Islet precursor cell (in vitro differentiated cells): ENCODE measurements at places on chromosomes 1 and 21.

GRCh38 chr21:34909492-34910292 lies 139.4 kb downstream of the RUNX1 start:
- no peak for DNase-seq

DNA sequence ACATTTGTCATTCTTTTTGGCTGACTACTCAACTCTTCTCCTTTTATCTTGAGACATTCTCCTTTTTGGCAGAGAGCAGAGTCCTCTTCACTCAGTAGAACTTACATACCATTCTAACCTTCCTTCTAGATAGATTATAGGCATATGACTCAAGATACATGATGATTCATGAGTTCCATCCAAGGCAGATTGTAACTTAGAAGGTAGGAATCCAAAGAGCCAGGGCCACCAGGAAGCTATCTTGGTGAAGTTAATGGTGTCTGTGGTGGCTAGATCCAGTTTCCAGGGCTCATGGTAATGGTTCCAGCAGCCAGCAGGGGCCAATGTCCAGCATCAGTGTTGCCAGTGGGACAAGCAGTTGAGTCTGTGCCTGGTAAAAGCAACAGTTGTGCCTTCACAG lies 76.1 kb upstream of the KIAA0040 start:
- peak; percentile 87 for DNase-seq

DNA sequence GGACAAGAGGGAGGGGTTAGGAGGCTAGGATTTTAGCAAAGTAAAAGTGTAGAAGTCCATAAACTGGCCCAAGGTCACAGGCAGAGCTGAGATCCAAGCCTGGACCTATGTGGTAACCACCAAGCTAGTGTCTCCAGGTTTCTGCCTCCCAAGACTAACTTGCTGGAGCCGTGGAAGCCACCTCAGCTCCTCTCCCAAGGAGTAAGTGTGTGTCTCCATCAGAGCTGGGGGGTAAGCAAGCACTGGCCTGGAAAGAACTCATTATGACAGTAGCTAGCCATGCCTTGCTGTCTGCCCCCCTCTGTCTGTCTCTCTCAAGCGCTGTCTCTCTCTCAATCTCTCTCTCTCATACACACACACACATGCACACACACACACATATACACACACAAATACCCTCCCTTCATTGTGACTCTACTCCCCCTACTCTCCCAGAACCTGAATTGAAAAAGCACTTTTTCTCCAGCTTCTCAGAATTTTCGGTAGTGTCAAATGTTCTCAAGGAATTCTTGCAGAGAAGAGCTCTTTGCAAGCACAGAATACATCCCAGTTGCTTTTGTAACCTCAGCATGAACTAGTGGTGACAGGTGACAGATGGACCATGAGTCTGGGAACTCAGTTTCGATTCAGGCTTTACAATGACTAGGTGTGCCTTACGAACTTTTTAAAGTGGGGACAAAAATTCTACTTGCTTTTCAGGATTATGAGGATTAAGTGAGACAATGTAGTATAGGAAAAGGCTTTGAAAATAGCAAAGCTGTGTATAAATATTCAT lies 238.0 kb upstream of the FGGY start:
- no peak for DNase-seq

DNA sequence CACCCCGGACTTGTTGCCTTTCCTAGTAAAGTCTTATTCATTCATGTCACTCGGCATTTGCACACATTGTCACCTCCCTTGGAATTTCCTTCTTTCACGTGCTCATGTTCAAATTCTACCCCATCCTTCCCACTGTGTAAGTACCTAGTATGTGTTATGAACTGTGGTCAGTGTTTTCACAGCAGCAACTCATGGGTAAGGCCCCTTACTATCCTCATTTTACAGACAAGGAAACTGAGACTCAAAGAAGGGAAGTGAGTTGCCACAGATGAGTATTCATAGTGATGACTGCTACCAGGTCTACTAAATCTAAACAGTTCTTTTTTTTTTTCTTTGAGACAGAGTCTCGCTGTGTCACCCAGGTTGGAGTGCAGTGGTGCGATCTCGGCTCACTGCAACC lies 10.5 kb downstream of the CITED4 start:
- DNase-seq, result no peak

DNA sequence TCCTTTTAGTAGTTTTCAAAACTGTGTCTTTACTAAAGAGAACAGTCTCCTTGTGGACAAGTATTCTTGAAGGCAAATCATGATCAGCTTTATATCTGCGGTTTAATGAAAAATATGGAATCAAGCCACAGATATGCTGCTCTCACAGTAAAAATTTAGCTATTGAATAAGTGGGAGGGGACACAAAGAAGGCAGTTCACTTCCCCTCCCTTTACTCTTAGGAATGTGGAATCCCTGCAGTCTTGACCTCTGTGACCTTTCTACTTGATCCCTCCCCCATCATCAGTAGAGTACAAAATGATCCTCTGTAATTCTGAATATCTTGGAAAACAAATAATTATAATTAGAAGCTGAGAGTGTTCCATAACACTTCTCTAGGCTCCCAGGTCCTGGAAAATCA lies 136.7 kb upstream of the HOOK1 start:
- no peak for DNase-seq

DNA sequence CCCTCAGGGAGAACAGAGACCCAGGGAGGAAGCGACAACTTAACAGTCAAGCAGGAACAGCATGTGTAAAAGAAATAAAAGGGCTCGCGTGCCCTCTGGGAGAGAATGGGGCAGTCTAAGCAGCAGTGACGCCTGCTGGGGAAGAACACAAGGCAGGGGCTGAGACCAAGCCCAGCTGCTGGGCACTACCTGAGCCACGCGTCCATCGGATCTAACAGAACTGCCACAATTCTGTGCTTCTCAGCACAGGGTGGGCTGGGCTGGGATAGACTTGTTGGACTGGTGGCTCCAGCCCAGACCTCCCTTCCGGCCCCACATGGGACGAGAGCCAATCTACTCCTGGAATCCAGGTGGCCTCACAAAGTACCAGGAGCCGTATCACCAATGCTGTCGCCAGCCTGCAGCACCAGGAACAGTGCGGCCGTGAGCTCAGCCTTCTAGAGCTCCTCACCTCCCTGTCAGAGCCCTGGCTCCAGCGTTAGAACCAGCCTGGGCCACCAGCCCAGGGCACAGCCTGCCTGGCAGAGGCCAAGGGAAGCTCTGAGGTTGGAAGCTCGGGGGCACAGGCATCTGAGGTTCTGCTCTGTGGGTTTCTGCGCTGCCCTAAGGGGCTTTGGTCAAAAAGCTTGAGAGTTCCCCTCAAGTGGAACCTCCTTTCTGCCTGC lies 7.4 kb downstream of the LRRC47 start:
- DNase-seq, result no peak

DNA sequence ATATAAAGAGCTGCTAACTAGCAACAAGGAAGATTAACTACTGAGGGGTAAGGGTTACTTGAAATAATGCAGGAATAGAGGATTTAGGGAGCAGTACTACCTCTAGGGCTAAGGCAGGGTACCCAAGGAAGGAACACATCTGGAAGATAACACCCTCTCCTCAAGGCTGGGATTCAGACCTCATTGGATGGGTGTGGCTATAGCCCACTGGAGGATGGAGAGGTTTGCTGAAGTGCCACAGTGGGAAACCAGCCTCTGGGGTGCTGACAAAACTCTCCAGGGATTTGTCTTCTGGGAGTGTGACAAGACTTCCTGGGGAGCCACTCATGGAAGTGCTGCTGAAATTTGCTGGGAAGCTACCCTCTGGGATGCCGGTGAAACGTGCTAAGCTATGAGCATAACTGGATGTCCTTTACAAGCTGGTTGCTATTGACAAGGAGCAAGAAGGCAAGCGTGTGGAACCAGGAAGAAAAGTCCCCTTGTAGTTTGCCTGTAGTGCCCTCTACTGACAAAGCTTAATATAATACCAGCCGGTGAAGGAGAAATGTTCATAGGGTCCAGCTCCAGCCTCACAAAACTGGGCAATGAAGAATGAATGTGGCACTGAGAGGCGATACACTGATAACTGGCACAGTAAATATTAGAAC lies 122.8 kb upstream of the USP24 start:
- peak; percentile 66 for DNase-seq

DNA sequence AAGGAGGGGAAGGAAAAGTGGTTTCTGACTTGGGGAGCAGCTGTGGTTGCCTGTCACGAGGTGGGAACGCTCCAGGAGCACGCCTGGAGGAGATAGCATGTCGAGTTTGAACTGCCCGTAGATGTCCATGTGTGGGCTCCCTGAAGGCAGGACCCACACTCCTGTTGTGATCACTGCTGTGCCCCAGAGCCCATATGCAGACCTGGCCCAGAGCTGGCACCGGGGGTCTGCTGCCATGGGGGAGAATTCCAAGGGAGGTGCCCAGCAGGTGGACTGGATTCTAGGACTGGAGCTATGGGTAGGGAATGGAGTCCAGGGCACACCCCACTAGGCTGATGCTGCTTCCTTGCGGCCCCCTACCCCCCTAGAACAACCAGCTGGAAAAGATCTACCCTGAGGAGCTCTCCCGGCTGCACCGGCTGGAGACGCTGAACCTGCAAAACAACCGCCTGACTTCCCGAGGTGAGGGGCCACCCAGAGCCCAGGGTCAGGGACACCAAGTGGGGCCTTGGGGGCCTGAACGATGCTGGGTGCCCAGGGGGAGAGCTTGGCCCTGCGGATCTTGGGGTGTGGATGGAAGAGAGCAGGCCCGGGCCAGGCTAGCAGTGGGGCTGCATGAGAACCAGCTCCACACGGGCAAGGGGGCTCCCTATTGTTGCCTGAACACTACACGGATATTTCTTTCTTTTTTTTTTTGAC lies 9.3 kb downstream of the PODN start:
- no peak for DNase-seq

DNA sequence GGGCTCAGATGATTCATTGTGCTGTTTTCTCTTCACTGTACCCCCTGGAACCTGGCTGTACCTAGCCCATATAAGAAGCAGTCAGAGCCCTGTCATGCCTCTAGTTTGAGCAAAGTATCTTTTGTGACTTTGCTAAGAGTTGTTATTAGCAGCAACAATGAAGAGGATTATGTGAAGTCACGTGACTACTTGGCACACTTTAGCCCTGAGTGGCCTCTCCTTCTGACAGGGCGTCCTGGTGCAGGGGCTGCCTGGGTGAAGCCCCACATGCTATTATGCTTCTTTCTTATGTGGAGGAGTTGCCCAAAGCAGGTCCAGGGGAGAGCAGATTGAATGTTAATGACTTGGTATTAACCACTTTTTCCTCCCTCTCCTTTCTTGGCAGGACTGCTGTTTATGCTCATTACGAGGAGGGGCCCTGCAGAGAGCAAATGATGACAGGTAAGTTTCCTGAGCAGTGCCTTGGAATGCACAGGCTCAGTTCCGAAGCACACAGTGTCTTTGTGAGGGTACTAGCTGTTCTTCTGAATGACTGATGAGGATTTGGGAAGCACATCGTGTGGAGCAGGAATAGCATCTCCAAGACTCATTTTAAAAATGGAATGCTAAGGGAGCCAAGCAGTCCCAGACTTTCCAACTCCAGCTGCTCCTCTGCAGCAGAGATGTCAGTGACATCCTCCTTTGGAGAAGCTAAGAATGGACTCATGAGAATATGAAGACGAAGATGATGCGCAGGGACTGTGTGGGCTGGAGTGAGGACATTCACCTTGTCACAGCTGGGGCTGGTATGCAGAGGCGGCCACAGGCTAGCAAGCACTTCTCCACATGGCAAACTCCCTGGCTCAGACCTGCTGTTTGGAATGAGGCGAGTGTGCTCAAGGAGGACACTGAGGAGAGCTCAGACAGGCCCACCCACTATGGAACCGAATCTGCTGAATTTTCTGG lies 15.2 kb upstream of the ST3GAL3 start:
- DNase-seq, result no peak

GRCh38 chr1:100423832-100424337 lies 71.6 kb downstream of the CDC14A start:
- no peak for DNase-seq

DNA sequence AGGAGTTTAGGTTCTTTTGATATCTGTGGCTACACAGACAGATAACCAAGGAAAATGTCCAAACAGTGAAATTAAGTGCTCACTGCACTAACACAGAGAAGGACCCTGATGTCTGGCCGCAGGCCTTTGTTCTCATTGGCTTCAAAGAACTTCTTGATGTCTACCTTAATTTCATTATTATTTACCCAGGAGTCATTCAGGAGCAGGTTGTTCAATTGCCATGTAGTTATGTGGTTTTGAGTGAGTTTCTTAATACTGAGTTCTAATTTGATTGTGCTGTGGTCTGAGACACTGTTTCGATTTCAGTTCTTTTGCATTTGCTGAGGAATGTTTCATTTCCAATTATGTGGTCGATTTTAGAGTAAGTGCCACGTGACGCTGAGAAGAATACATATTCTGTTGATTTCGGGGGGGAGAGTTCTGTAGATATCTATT lies 15.2 kb upstream of the LGALS8 start:
- DNase-seq, result no peak

DNA sequence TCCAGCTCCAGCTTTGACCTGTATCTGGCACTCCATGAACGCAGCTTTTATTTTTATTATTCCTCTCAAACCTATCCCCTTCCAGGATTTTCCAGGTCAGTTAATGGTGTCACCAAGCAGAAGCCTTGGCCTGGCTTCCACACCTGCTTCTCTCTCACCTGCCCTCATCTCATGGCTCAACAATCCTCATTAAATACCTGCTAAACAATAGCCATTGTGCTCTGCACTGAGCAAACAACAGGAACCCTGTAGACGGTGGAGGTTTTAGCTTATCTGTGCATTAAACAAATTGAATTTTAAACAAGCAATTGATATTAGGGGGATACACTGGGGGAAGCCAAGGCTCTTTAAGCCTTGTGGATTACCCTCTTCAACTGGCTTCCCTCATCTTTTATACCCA lies 15.3 kb downstream of the PYCR2 start:
- DNase-seq, result no peak

GRCh38 chr1:39653546-39654031 lies 14.1 kb upstream of the HEYL start:
- DNase-seq, result peak; percentile 87

GRCh38 chr1:92484472-92485380 lies 2.0 kb downstream of the GFI1 start:
- DNase-seq, result peak; percentile 71

GRCh38 chr1:159007726-159008125 lies 2.0 kb upstream of the IFI16 start:
- no peak for DNase-seq

GRCh38 chr1:202728951-202729350 lies 18.7 kb upstream of the SYT2 start:
- no peak for DNase-seq

- DNase-seq, result no peak
These were observed 132.0 kb upstream of the ZC3H11B start for GRCh38 chr1:219744652-219745469.

GRCh38 chr1:99566290-99567021 lies 79.5 kb upstream of the PALMD start:
- no peak for DNase-seq
